ENCODE measurements at places on chromosomes 12 and 14.

GRCh38 chr12:90061809-90062208 is 353.2 kb upstream of the ATP2B1 start:
- no peak for DNase-seq

DNA sequence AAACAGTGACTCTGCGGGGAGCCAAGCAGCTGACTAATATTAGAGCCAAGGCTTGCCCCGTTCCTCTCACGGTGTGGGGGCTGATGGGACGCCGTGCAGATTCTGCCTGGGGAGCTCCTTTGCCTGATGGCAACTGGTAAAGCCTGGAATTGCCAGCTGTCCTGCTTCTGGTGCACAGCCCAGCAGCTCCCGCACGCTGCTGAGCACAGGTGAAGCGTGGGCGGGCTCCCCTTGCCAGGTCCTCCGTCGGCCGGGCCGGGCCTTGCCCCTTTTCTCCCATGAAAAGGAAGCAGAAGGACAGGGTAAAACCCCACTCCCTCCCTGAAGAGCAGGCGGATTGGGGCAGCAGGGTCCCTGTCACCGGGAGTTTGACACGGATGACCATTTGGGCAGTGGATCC is 79.0 kb downstream of the WDR20 start:
- DNase-seq: no peak

- no peak for DNase-seq
Observed at GRCh38 chr14:50225067-50225973, 6.1 kb downstream of the SOS2 start.

DNA sequence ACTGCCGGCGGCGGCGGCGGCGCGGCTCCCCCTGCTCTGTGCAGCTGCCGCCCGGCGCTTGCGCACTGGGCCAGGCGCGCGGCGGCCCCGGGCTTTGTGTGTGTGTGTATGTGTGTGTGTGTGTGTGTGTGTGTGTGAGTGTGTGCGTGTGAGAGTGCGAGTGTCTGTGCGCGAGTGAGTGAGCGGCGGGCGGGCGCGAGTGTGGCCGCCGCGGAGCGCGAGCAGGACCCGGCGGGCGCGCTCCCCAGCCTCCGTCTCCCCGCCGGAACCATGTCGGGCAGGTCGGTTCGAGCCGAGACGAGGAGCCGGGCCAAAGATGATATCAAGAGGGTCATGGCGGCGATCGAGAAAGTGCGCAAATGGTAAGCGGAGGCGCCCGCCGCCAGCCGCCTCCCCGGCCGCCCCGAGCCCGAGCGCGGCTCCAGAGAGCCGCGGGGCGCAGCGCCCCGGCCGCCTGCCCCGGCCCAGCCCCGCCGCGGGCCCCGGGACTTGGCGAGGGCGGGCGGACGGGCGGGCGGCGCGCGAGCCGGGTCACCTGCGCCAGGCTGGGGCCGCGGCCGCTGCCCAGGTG is at the start of gene BCL7A:
Gene BCL7A, plus strand, starts transcription at position 63 of the 571 bp plus-strand sequence. Its CDS starts 208 bp downstream, at position 271.
- peak; percentile 60 for DNase-seq

DNA sequence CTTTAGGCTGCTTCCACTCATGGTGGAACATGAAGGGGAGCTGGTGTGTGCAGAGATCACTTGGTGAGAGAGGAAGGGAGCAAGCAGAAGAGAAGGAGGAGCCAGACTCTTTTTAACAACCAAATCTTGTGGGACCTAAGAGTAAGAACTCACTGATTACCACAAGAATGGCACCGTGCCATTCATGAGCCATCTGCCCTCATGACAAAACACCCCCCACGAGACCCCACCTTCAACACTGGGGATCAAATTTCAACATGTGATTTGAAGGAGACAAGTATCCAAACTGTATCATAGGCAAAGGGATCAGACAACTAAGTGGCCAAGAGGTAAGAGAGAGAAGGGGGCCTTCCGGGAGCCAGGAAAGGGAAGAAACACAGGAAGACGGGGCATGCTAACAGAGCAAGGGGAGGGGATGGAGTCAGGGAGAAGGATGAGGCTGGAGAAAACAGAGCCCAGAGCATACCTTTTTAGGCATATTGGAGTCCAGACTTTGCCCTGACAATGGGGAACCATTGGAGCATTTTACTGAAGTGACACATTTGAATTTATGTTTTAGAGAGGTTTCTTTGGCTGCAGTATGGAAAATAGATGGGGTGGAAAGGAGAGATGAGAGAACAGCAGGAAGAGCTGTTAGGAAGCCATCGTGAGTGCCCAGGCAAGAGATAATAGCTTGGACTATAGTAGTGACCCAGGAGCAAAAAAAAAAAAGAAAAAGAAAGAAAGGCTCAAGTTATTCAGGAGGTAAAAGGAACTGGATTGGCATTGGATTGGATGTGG is 204.4 kb upstream of the NUDT4 start:
- DNase-seq: no peak

- no peak for DNase-seq
Observed at GRCh38 chr12:80580254-80580653, 127.2 kb upstream of the MYF6 start.

DNA sequence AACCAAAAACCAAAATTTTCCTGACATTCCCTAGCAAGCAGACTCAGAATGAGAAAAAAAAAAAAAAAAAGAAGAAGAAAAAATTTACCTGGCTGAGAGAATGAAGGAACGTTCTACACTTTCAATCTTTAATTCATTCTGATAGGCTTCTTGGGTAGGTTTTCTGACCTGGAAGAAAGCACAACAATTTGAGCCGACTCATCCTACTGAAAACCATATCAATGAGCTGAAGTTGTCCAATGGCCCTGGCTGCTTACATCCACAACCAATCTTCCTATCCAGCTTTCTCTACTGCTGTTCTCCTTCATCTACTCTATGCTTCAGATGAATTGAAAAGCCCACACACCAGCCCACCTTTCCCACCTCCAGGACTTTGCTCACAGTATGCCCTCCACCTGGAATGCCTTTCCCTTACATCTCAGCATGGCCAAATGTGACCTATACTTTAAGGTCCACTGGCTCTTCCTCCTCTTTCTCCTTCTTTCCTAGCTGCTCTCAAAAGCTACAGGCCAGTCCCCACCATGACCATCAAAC is 31.6 kb upstream of the NR2C1 start:
- DNase-seq: no peak

- no peak for DNase-seq
Observed at GRCh38 chr14:99321236-99321925, 49.4 kb upstream of the BCL11B start.

- DNase-seq: no peak
Observed at GRCh38 chr12:29665107-29665506, 118.6 kb downstream of the TMTC1 start.

DNA sequence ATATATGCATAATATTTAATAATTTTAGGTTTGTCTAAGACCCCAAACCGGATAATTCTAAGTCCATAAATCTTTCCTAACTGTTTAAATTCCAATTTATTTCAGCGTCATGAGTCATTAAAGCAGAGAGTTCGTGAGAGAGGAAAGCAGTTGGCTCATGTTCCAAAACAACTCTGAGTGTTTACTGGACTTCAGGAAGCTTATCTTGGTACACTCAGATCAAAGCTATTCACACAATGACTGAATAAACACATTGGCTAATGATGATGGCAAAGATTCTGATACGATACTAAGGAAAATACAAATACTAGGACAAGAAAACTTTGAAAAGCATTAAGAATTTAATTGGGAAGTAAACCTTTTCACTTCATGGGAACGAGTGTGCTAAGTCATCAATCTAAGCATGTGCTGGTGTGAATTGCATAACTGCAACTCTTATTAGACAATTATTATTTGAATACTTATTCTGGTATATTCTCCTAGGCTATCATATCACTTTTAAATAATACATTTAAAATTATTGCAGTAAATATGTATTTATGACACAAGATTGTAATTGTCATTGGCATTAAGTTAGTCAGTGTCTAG is 34.8 kb upstream of the CLEC14A start:
- DNase-seq: no peak

DNA sequence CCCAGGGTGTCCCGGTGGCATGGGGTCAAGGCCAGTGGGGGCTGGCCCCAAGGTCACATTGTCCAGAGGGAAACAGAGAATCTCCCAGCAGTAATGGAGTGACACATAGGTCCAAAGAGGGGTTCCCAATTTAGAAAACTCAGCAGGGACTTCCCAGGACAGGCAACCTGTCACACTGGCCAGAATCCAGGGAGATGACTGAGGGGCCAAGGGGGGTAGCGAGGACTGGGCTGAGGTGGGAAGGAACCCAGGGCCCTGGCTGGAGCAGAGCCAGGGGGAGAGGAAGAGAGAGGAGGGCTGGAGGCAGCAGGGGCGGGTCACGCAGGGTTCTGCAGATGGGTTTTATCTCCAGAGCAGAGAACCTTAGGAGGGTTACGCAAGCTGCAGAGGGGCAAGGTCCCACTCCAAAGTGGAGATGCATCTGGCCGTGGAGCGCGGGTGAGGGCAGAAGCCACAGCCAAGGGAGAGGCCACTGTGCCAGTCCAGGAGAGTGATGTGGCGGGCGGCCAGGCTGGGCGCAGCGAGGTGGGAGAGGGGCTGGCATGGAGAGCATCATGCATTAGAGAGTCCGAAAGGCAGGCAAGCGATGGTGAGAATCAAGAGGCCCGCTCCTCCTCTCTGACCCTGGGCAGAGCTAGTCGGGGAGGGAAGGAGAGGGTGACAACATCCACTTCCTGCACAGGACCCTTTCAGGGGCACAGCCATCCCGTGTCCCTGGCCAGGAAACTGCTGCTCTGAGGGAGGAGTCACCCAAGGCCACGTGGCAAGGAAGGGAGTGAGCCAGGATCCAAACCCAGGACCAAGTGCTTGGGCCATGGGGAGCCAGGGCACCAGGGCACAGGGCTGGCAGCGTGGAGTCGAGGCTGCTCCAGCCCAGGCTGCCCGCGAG is 29.0 kb downstream of the NCOR2 start:
- DNase-seq: peak; percentile 4

- peak; percentile 47 for DNase-seq
Observed at GRCh38 chr12:122067966-122068365, 10.6 kb upstream of the MLXIP start.

DNA sequence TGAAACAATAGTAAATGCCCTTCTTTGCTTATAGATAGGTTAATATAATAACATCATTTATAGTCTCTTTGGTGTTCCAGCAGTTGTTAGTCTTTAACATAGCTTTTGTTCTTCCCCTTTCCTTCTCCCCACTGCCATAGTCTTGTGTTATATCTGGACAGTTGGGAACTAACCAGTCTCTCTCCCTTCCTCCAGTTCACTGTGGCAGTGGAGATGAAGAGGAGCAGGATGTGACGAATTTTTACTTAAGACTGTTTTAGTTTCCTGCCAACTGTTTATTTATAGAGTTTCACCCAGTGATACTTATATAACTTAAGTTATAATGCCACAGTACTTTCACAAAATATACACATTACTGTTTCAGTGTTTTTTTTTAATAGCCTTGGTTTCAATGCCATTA is 277.4 kb downstream of the PDZRN4 start:
- no peak for DNase-seq

- no peak for DNase-seq
Observed at GRCh38 chr14:25882899-25883298, 714.9 kb downstream of the NOVA1 start.

GRCh38 chr12:85927166-85927565 is 53.1 kb downstream of the NTS start:
- DNase-seq: no peak

DNA sequence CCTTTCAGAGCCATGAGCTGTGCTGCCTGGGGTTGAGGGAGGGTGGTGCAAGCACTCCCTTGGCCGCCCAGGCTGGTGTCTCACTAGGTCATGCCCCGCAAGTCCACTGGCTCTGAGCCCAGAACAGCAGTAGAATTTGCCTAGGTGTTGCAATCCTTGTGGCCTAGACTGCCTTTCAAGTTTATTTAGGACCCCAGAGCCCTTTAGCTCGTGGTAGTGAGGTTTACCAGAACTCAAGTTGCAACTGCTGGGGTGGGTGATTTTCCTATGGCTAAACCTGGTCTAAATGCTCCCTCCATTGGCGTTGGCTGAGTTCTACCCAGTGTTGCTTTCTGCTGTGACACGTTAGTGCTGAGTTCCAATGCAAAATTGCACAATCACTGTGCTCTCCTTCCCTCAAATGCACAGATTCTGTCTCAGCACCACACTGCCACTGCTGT is 287.2 kb downstream of the BCAT1 start:
- no peak for DNase-seq

DNA sequence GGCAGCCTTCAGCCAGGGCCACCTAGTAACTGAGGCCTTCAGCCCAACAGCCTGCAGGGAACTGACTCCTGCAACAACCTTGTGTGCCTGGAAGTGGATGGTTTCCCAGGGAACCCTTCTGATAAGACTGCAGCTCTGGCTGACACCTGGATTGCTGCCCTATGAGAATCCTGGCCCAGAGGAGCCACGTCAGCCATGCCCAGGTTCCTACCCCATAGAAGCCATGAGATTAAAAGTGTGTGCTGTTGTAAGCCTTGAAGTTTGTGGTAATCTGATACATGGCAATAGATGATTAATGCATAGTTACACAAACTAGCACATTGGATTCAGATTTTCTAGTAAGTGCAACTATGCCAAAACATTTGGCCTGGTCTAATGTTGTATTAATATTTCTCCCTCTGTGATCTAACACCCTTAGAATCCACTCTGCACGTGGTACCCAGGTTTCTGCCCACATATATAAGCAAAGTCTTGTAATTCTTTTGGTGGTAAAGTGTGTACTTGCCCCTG is 64.8 kb upstream of the BEGAIN start:
- no peak for DNase-seq

DNA sequence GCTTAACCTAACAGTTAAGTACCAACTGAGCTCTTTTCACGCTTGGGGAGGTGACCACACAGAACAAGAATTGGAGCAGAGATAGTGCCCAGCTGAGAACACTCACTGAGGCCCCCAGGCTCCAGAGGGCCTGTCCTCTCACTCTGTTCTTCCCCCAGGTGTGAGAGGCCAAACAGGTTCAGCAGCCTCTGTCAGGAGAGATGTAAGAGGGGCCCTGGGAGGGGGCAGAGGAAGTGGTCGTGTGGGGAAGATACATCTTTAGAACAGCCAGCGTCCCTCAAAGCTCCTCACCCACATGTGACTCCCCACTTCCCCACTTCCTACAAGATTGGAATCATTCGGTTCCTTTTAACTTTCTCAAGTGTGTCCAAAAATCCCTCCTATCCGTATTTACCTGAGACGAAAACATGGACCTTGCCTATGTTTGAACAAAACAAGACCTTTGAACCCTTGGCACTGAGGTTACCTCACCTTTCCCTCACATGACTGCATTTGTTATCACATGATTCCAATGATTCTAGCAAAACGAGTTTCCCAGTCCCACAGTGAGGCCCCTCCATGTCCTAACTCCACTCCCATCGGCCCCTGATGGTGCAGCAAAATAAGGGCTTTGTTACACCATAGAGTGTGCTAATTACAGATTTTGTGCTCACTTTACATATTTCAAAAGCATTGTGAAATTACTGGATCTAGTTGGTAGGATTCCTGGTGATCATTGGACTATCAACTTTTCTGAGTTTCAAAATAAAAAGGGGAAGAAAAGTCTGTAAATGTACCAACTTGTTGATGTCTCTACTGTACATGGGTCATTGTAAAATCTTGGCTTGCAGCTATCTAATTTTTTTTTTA is 40.0 kb upstream of the PAPOLA start:
- DNase-seq: no peak

DNA sequence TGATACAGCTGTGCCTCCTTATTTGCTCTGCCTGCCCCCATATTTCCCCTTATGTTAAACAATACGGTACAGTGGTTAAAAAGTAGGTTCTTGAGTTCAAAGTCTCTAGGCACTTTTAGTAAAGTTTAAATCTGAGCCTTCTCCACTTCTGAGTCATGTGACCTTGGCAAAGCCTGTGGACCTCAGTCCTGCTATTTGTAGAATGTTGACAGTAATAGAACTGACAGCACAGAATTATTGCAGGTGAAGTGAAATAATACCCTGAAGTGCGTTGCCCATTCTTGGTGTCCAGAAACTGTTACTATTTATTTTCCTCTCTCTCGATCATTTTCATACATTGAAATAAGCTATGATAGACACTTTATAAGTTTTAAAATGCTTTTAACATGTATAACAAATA is 499.7 kb downstream of the EGLN3 start:
- no peak for DNase-seq

- no peak for DNase-seq
Observed at GRCh38 chr12:91332302-91332701, 149.7 kb upstream of the DCN start.
